Esophagus muscularis mucosa (tissue), 4 donors: ENCODE measurements at places on chromosomes 11 and 22. TPM values are rescaled to one million over a fixed set of nuclear protein-coding genes. Genes with fewer than 3 reads are reported as not detected.
A peak's percentile ranks its signal among the peaks of the same experiment; 100 is the strongest.

GRCh38 chr11:119935349-119935925, 202.5 kb downstream of the TRIM29 start:
- H3K27me3 ChIP-seq, result no peaks in the 10 kb centered on the region
- no peak overlapping the region for H3K27ac ChIP-seq
- no peak for DNase-seq

DNA sequence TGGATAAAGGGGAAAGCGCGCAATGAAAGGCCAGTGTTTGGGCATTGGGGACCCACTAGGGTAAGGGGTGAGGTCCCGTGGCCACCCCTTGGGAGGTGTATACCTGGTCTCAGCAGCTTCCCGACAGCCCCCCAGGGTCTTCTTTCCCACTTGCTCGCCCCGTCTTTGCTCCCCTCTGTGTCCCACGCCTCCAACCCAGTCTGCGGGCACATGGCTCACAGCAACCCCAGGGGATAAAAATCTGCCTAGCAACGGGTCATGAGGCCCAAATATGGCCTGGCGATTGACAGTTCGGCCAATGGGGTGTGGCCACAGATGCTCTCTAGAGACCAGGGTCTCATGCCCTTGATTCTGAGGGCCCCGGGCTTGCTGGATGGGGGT, 41.6 kb downstream of the AHNAK start:
- H3K27ac ChIP-seq, result peak overlapping the region; percentile 79
- H3K27me3 ChIP-seq, result no peaks in the 10 kb centered on the region
- peaks cover 100% of the 10 kb centered on the region for H3K4me1 ChIP-seq
- H3K4me3 ChIP-seq, result peak overlapping the region; percentile 46

DNA sequence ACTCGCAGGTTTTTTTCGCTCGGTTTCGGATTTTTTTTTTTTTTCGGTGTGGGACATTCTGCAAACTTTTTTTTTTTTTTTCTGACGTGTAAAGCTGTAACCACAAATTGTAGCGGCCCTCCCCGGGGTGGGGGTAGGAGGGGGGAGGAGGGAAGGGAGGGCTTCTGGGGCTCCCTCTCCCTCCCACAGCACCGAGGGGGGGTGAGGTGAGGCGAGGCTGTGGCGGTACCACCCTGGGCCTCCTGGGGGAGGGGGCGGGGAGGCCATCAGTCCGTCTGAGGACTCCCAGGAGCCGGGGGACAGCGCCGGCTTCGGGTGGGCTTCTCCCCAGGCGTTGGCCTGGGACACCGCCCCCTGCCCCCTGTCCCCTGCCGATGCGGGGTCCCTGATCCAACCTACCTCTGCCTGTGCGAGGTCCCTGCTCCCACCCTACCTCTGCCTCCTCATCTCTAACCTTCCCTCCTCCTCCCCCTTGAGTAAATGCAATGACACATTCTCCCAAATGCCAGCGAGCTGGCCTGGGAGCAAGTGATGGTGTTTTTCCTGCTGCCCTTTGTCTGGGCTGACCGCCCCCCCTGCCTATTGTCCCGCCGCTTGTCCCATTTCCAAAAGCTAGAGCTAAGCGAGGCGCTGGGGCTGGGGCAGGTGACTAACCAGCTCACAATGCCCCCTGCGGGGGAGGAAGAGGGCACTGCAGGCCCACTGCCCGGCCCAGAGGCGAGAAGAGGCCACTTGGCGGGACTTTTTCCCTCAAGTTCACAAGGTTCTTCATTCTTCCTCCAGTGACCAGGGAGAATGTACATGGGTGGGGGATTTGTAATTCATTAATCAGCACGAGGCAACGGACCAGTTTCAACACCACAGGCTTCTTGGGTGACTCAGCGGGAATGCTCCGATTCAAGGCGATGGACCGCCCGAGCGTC, 511 bp upstream of the CLCF1 start:
- peaks cover 63% of the 10 kb centered on the region for H3K4me1 ChIP-seq
- DNase-seq, result no peak
- peak overlapping the region; percentile 68 for H3K4me3 ChIP-seq
- H3K36me3 ChIP-seq, result no peaks in the 10 kb centered on the region

MAJIN gene
- total RNA-seq, result not detected

TAF6L gene
- total RNA-seq, result 12.0 TPM
